Right forelimb (tissue), 1 donor: ENCODE measurements at places on chromosomes 11 and 22.
A peak's percentile ranks its signal among the peaks of the same experiment; 100 is the strongest.

- no peak for DNase-seq
Measured at GRCh38 chr11:79422866-79423265, 18.0 kb downstream of the TENM4 start.

- DNase-seq = no peak
Measured at GRCh38 chr11:109864151-109864661, 229.0 kb upstream of the ZC3H12C start.

DNA sequence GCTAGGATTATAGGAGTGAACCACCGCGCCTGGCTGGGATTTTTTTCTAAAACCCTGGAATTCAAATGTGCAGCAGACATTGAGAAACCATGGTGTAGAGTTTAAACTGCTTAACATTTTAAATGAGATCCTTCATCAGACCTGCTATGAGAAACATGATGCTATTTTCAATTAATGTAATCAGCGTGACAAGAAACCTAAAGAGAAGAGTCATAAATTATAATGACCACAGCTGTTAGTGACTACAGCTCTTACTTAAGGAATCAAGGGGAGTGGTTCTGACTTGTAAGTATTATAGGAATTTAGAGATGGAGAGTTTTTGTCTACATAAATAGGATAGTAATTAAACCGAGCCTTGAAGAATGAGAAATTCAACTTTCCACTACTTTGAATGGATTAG, 170.6 kb downstream of the BARX2 start:
- no peak for DNase-seq

GRCh38 chr22:36948273-36949225, 35.1 kb downstream of the CSF2RB start:
- no peak for DNase-seq

DNA sequence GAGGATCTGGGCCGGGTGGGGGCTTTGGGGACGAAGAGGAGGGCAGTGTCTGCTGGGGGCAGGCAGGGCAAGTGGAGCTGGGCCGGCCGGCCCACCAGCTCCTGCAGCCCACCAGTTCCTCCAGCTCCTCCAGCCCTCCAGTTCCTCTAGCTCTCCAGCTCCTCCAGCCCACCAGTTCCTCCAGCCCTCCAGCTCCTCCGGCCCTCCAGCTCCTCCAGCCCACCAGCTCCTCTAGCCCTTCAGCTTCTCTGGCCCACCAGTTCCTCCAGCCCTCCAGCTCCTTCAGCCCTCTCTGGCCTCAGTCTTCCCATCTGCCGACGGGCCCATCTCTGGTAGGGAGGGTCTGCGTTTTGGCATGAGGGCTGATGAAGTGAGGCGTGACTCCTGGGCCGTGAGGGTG, 9.2 kb upstream of the CCDC188 start:
- DNase-seq = no peak

GRCh38 chr11:72083414-72083813, 2.8 kb downstream of the LRRC51 start:
- DNase-seq = no peak

DNA sequence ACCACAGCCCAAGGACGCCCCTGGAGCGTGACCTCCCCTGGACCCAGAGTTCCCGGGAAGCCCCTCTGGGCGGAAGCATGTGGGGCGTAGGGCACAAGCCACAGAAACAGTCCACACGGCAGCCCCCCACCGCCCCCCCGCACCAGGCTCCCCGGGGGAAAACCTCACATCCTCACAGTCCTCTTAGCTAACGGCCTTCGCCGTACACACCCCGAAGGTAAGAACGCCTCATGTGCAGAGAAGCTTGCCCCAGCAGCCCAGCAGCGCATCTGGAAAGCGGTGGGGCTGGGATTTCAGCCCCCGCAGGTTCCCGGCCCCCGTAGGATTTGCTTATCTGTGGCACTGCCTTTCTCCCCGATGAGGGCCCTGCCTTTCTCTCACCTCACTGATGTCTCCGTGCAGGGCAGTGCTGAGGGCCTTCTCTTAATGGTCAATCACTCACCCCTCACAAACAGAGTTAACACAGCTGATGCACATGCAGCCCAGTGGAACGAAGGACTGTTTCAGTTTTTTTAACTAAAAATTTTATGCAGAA, 309.2 kb downstream of the BRD1 start:
- no peak for DNase-seq

- peak; percentile 11 for DNase-seq
Measured at GRCh38 chr11:2264366-2265053, 5.9 kb downstream of the ASCL2 start.

- DNase-seq = no peak
Measured at GRCh38 chr11:107741044-107741823, 29.4 kb upstream of the SLN start.

GRCh38 chr11:44600839-44601383, 35.4 kb downstream of the CD82 start:
- DNase-seq = peak; percentile 68

DNA sequence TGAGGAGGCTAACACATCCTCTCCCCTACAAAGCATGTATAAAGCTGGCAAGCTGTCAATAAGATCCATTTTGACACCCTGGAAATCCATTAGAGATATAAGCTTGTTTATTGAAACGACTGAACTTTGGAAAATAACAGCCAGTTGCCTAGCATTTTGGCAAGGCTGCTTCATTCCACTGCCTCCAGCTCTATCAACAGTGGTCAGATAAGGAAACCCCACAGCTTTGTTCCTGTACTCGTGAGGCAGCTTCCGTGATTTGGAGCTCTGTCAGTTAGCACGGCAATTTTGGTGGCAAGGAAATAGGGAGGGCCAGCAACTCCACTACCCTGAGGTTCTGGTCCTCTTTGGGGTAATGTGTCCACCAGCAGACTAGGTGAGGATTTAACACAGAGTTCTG, 2.0 kb upstream of the OR51S1 start:
- no peak for DNase-seq

GRCh38 chr22:50208430-50208938, 7.7 kb downstream of the SELENOO start:
- DNase-seq = peak; percentile 44

DNA sequence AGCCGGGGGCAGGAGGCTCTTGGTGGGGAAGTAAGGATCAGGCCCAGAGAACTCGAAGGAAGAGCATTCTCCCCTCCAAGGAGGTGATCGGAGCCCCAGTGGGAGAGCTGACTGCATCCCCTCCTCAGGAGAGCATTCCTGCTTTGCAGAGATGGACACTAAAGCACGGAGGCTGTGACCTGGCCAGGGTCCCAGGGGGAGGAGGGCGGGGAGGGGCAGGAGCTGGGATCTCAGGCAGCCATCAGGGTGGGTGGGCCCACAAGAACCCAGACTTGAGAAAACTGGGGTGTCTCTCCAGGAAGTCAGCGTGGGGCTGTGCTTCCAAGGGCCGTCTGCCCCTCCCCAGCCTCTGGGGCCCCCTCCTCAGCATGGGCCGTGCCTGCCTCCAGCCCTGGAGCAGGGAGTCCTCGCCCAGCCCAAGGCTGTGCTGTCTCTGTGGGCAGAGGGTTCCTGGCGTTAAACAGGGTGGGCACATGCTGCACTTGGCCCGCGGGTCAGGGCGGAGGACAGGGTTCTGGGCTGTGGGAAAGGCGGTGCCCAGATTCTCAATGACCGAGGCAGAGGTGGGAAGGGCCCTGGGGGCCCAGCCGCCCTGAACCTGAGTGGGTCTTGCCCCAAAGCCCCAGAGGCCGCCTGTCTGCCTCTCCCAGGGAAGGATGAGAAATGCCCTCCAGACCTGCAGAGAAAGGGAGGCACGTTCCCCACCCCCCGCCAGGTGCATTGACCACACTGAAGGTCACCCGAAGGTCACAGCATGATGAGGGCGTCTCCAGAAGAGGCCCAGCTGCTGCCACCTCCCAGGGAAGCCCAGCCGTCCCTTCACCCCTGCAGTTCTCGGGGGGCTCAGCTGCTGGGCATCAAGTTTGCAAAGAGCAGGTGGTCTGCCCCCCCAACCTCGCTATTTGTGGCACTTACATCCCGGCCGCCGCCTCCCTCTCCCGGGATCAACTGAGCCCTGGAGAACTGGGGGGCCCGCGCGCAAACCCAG, 643 bp downstream of the CEND1 start:
- no peak for DNase-seq

DNA sequence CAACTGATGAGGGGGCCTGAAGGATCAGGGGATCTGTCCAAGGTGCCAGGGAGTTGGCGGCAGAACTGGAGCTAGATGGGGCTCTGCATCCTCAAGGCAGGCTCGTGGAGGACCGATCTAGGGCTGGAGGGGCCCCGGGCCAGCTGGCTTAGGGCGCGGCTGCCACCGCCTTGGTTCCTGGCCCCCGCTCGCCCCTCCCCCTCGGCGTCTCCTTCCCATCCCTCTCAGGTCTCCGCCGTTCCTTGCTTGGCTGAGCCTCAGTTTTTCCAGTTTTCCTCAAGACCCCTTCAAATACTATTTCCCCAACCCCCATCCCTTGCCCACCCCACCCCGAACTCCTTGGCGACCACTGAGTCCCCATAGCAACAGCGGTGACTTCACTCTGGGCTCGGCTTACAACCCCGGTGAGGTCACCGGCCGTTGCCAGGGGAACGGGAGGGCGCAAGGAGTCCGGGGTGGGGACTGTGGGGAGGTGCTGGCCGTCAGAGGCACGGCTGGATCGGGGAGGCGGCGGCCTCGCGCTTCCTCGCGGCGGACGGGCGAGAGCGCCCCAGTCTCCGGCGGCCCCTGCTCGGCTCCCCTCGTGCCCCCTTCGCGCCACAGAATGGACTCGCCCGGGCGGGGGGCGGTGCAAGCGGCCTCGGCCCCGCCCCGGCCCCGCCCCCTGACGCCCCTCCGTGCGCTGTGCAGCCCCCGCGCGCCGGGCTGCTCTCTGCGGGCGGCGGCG, 7.5 kb downstream of the FREY1 start:
- DNase-seq = peak; percentile 94

- no peak for DNase-seq
Measured at GRCh38 chr11:34305780-34306179, 52.0 kb downstream of the ABTB2 start.
